ENCODE measurements at places on chromosomes 1 and 21.

DNA sequence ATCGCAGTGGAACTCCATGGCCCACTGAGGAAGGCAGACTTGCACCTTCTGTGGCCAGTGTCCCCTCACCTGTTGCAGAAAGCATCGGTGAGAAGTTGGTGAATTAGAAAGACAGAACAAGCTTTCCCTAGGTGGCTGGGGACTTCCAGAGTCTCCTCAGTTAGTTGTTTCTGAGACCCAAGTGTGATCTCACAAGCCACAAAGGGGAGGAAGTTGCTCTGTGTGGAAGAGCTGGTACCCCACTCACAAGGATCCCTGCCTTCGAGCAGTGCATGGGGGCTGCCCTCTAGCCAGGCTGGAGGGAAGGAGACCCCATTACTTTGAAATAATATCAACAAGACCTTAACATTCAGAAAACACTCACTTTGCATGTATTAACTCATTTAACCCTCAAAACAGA lies 2.1 kb downstream of the PRELP start:
- DNase-seq = no peak

DNA sequence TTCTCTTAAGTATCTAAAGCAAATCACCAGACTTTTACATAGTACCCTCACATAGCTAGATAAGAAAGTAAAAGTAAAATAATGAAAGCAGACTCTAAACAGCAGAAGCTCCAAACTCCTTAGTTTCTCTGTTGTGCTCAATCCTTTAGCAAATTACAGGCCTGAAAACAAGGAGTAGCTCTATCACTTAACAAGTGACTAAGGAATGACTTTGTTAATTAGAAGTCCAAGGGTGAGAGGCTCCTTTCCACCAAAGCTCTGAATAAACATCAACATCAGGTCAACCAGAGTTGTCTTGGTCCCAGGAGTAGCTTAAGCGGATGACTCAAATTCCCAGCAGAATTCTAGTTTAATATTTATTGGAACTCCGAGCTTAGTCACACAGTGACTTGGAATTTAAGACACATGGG lies 5.9 kb downstream of the NRIP1 start:
- no peak for DNase-seq

DNA sequence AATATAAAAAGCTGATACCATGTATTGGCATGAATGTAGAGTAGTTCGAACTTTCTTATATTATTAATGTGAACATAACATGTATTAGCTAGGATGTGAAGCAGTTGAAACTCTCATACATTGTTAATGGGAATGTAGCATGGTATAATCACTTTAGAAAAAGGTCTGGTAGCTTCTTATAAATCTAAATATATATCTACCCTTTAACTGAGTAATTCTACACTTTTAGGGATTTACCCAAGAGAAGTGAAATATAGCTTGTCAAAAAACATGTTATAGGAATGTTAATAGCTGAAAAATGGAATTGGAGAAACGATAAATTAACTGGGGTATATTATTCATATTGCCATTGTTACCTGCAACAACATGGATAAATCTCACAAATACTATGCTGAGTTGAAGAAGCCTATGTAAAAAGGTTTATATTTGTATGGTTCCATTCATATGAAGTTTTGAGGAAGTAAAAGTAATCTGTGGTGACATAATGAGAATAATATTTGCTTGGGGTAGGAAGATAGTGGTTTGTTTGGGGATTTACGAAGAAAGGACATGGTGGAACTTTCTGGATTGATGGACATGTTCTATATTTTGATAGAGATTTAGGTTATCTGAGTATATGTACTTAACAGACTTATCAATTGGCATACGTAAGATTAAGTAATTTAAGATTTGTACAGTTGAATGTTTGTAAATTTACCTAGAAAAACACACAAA lies 76.6 kb downstream of the MAST2 start:
- DNase-seq = no peak

GRCh38 chr21:32587651-32588050 lies 2.3 kb upstream of the TCP10L start:
- no peak for DNase-seq

DNA sequence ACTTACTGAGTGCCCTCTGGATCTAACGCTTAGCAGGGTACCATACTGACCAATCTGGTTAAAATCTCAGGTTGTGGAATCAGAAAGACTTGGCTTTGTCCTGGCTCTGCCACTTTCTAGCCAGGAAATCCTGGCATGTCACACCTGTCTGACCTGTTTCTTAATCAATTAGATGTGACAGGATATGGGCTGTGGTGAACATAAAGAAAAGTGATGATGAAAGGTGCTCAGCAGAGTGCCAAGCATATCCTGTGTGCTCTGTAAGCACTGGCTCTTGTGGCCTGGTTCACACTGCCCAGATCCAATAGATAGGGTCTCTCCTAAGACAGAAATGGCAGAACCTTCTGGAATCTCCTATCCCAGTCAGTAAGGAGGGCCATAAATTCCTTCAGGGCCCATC lies 53.9 kb downstream of the PHC2 start:
- no peak for DNase-seq

GRCh38 chr1:30381671-30382365 lies 341.6 kb downstream of the MATN1 start:
- no peak for DNase-seq

GRCh38 chr1:171298696-171299095 lies 15.3 kb upstream of the FMO4 start:
- DNase-seq = no peak

GRCh38 chr1:245864872-245865271 lies 642.2 kb downstream of the SMYD3 start:
- DNase-seq = no peak
